ENCODE measurements at places on chromosomes 3 and 15.
A peak's percentile ranks its signal among the peaks of the same experiment; 100 is the strongest.

GRCh38 chr3:111782447-111782782 is 76.7 kb upstream of the PHLDB2 start:
- DNase-seq, result no peak

GRCh38 chr3:168493412-168494205 is 397.9 kb upstream of the GOLIM4 start:
- no peak for DNase-seq

GRCh38 chr3:29261119-29261518 is 19.8 kb upstream of the RBMS3 start:
- no peak for DNase-seq

DNA sequence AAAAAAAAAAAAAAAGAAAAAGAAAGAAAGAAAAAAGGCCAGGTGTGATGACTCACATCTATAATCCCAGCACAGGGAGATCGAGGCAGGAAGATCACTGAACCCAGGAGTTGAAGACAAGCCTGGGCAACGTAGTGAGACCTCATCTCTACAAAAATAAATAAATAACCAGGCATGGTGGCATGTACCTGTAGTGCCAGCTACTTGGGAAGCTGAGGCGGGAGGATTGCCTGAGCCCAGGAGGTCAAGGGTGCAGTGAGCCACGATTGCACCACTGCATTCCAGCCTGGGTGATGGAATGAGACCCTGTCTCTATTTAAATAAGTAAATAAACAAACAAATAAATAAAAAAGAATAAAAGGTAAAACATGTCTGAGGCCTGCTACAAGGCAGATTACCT is 39.3 kb upstream of the LACTB start:
- DNase-seq, result no peak

GRCh38 chr3:71583566-71584393 is at the start of gene FOXP1:
Gene FOXP1 (minus strand): TSS chr3:71583728. CDS start chr3:71198381, 385,347 bp downstream.
- DNase-seq, result peak; percentile 72

- no peak for DNase-seq
Measured at GRCh38 chr3:34842706-34843480, 796.4 kb upstream of the ARPP21 start.

DNA sequence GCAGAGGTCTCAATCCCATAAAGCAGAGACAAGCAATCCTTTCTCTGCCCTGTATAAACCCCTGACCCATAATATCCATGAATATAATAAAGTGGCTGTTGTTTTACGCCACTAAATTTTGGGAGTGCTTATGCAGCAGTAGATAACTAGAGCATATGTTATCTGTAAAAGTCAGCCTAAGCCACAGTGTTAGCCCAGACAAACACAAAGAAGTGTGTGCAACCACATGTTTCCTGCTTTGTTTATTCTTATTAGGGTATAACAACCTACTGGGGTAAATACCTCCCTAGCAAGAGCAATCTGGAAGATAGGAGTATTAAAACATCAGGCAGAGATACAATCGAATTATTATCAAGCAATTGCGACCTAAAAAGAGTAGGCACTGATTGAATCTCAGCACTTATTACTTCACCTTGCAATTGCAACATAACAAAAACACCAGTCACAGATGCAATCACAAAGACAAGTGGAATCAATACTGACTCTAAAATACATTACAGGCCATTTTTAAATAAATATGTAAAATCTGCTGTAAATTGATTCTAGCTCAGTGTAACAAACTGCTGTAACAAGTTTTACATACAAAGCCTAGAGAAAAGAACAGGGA is 94.6 kb upstream of the UBE2E2 start:
- DNase-seq, result no peak

DNA sequence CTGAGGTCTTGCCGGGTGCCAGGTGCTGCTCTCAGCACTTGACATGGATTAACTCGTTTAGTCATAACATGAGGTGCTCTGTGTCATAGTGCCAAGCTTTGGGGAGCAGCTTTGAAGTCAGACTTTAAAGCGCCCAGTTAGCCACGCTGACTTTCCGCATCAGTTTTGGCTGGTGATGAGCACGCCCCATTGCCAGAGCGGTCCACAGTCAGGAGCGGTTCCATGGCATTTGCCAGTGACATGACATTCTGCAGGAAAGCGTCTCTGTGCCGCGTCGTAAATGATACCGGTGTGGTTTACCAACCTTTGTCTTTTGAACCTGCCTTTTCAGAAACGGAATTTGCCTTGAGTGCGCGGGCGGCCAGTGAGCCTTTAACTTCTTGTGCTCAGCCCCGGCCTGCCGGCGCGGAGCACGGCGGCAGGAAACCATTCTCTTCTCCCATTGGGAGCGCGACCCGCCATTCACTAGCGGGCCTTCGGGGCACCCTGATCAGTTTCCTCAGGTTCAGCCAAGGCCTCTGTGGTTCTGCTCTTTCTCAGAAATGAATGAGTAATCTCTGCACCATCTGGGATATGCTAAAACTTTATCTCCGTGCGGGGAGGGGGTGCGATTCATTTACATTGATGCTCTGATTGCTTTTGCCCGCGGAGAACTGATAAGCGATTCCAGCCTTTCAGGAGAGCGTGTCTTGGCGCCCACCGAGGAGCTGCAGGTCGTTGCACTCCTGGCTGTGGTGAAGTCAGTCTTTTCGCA is 1.7 kb upstream of the SLC2A2 start:
- DNase-seq, result peak; percentile 9

DNA sequence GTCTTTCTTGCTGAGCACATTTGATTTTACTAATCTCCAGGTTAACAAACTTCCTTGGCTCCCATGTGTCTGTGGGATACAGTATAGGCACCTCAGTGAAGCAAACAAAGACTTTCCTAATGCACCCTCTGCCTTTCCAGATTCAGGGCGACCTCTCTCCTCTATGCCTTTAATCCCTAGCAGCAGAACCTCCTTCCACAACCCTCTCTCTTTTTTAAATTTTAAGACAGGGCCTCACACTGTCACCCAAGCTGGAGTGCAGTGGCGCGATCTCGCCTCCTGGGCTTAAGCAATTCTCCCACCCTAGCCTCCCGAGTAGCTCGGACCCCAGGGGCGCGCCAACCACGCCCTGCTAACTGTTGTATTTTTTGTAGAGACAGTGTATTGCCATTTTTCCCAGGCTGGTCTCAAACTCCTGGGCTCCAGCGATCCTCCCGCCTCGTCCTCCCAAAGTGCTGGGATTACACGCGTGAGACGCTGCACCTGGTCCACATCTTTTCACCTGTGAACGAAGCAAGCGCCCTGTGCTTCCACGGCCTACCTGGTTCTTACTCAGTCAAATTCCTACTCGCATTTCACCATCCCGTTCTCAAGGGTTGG is 1.7 kb upstream of the HACD3 start:
- DNase-seq, result no peak

- no peak for DNase-seq
Measured at GRCh38 chr3:8838234-8838633, 68.8 kb upstream of the OXTR start.

DNA sequence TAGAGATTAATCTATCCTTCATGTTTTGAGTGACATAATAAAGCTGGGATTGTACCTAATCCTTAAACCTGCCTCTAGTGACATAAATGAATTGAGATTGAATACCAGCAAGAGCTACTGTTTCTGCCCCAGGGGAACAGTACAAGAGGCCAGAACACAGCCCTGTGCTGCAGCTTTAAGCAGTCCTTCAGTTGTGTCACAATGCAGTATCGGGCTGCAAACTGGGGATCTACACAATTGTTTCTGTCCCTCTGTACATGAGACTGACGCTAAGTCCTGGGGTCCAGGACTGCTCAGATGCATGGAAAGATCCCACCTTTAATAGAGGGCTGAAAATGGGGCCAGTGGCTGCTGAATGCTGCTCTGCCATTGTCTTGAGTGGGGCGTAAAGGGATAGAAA is 87.5 kb downstream of the MINAR1 start:
- DNase-seq, result no peak

GRCh38 chr3:158573714-158574113 is 2.7 kb downstream of the MLF1 start:
- DNase-seq, result no peak

DNA sequence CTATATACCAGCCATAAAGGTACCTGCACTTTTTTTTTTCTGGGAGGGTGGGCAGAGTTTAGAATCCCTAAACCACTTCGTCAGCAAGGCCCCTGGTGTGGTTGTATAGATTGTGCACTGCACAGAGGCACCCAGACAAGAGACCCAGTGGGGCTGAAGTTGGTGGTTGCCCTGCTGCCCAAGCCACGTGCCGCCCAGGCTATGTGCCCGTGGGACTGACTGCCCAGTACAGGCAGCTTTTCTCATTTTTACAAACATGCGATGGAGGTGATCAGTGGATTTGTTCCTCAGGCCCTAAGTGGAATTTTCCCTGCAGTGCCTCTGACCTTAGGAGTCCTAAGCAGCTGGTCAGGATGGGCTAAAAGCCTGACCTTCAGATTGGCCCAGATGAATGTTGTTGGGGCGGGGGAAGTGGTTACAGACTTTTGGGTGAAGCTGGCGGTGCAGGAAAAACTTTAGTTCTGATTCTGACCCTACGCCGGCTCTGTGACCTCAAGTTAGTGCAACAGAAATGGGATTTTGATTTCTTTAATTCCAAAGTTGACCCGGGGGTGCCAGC is 34.9 kb upstream of the LIMD1 start:
- DNase-seq, result no peak

DNA sequence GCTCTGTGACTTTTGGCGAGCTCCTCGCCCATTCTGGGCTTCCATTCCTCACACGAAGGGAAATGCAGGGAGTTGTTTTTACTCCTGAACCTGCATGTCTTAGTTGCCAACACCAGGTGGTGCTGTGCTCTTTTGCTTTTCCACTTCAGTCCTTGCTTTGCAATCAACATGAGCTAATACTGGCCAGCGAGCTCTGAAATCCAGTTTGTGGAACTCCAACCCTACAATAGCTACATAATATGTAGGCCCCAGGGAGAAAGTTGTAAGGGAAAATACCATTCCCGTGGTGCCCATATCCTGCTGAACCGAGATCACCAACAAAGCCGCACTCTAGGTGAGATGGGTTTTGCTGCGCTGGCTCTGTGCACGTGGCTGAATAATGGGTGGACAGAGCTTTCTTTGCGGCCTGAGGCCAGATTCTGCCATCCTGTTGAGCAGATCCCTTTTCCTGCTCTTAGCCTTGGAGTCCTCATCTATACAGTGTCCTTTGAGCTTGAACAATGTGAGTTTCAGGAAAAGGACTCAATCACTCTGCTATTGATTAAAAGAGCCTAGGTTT is 25.0 kb downstream of the LSM3 start:
- DNase-seq, result peak; percentile 30

DNA sequence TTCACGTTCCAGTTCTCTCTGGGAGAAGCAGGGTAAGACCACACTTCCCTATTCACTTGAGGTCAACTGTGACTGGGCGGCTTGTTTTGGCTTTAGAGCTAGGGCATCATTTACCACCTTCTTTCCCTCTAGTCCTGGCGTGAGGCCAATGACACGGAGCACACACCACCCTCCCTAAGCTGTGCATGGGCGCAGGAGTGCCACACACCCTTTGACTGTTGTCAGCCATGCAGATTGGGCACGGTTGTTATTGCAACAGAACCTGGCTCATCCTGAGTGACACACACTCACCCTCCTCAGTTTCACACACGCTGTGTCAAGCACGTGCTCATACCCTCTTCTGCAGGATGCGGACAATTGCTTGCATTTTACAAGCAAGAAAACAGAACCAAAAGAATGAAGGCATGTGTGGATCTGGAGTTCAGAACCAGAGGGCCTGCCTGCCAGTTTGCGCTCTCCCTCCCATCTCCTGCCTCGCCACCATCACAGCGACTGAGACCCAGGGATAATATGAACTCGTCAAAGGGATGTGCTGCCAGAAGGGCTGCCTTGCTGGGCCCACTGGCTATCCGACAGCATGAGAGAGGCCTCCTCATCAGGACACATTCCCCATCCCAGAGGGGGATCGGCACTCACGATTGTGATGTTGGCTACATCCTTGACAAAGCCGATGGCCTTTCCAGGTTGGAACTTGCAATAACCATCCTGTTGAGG is 17.6 kb downstream of the CTSH start:
- no peak for DNase-seq

- DNase-seq, result no peak
Measured at GRCh38 chr15:66608881-66609280, 43.1 kb upstream of the LCTL start.

DNA sequence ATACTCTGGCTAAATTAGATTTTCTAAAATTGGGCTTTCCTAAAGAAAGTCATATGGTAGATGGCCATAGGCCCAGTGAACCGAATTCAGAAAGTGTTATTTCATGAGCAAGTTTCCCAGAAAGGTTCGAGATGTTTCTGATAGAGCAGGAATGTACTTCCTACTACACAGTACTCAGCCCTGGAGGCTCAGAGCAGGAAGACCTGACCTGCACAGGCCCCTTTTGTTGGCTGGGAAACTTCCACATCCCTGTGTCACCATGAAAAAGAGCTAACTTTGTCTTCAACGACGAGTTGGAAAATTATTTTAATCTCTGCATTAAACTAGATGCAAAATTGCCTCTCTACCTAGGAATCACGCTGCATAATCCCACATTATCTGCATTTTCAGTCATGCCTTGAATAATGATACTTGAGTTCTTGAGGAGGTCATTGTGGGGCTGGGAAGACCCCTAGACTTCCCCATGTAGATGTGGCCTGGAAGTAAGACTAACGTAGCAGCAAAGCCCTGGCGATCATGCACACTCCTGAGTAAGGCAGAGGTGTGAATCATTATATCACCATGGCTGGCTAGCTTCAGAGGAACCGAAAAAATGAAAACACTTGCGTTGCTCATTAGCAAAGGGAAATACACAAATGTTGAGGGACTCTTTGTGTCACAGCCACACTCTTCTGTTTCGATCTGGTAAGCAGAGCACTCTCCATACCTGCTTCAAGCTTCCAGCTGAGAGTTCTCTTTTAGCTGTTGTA is 47.1 kb downstream of the CMTM7 start:
- no peak for DNase-seq

DNA sequence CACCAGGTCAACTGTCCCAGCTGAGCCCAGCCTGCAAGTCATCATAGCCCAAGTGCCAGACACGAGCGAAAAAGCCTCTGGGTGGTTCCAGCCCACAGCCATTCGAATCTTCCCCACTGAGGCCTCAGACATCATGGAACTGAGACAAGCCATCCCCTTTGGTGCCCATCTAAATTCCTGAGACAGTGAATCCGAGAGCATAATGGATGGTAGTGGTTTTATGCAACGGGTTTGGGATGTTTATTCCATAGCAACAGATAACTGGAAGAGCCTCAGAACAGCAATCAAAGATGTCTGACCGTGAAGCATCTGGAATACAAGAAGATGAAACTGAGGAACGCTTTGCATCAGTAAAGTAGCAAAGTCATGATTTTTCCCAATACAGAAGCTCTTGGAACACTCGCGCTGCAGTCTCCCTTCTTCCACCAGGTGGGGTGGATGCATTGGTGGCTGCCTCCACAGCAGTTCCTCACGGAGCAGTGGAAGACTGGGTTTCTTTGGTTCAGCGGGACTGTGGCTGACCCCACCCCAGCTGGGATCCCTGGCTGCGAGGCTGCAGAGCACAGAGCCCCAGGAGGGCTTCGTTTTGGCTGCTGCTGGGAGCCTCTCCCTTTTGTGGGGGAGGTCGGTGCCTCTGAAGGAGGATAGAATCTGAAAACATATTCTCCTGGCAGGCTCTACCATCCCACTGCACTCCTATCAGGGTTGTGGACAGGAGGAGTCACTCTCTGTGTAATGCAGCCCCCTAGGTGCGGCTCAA is 26.4 kb upstream of the PDE8A start:
- peak; percentile 39 for DNase-seq

Data from activated CD4-positive, alpha-beta T cell treated with anti-CD3 and anti-CD28 coated beads for 4 hours (primary cell).